ENCODE measurements at places on chromosomes 7 and 10.

DNA sequence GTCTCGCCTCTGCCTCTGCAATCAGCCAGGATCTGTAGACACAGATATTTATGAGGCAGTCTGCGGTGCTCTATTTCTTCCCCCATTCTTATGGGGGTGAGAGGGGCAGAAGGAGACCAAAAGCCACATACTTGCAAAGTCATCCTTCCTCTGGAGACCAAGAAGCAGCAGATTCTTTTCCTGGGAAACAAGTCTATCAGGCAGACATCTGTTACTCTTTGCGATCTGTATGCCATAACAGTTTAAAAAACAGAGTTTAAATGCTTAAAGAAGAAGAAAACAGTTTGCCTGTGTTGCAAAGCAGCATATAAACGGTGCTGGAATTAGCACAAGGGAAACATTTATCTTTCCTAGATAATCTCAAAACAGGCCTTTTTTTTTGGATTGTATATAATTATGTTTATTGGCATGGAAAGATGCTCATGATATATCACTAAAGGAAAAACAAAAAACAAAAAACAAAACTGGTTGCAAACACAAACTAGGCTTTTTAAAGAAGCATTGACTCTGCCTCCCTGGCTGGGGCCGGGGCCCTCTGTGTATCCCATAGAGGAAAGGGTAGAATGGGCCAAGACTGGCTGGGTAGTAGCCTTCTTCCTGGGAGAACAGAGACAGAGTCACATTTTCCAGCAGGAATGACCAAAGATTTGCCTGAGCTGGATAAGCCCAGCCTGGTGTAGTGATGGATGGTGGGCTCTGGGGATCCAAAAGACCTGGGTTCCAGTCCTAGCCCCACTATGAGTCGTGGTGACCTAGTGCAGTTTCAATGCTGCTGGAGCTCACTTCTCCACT, 50.4 kb downstream of the RGS10 start:
- DNase-seq: no peak

DNA sequence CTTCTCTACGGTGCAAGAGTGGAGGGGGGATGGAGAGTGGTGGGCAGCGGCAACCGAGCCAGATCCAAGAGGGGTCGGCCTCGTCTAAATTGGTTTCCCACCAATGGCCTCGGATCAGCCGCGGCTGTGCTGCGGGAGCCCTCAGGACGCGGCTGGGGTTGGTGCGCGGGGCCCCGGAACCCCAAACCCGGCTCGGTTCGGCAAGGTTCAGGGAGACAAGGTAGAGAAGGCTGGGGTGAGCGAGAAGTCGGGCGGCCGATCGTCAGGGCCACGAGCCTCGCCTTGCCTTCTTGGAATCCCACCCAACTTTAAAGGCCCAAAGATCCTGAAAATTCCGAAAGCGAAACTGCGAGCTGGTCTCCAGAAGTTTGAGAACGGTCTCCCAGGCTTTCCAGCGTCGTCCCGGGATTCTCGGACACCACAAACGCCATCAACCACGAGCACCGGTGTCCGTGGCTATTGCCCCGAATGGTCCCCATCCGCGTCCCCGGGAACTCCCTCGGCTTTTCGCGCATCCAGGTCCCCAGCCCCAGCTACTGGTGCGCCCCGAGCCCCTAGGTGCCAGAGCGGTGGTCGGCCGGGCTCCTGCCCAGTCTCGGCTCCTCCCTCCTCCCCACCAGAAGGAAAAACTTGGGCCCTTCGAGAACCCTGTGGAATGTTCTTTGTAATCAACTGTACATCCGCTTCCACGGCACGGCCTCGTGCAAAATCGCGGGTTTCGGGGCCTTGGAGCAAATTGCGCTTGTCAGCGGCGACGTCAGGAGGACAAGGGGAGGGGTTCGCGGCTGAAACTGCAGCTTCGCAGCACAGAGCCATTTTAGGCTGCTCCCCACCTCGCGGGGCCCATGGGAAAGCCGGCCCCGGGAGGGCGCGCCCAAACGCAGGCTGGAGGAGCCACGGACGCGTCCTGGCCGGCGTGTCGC, 3.2 kb downstream of the SFMBT2 start:
- peak; percentile 72 for DNase-seq

DNA sequence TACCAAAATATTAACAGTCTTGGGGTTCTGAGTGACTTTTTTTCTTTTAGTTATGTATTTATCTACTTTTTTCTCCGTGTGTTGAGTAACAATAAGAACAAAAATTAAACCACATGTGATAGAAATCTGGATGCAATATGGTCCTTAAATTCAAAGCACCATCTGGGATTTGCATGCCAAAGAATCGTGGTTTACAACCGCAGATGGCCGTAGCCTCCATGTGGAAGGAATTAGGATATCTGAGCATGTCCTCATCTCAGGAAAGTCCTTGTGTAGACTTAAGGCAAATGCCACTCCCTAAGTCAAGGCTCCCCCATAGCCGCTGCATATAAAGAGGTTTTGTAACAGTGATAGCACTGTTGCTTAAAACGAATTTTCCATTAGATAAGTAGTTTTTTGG, 304.0 kb downstream of the ZEB1 start:
- no peak for DNase-seq

DNA sequence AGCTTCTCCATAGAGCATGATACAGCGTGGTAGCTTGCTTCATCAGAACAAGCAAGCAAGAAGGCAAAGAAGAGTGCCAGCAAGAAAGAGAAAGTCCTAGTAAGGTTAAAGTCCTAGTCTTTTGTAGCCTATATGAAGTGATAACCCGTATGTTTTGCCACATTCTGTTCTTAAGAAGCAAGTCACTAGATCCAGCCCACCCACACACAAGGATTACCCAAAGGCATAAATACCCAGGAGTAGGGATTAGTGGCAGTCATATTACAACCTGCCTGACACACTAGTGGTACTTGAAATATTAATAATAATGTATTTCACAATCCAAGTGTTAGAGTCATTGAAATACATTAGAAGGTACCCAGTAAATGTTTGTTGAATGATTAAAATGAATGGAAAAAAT, 285.5 kb downstream of the HPSE2 start:
- no peak for DNase-seq

DNA sequence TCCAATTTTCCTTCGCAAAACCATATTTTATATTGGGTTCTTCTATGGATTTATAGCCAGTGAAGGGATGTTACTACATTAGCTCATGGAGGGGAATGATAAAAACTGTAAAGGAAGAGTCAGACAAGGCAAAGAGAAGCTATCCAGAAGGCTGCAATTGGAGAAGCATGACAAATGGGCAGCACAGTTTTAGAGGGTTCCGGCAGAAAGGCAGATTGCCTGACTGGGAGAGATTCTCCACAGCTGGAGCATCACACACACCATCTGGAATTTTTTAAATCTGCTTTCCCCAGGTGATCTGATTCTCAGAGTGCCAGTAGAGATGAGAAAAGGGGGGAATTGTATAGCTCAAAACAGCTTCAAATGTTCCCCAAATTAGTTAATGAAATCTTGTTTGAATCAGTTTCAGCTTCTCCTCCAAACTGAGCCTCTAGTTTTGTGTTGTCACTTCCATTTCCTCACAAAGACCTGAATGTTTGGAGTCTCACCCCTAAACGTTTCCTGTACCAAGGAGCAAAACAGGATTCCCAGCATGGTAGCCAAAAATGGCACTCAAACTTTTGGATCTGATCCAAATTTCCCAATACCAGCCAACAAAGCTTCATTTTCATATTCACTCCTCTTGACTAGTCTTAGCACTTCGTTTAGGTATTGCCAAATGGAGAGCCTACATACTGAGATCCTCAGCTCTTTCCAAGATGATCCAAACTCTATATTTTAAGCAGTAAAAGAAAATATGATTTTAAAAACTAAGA, 177.5 kb downstream of the HPSE2 start:
- no peak for DNase-seq

- DNase-seq: no peak
These were observed 36.9 kb upstream of the FAM20C start for GRCh38 chr7:155469-155900.

DNA sequence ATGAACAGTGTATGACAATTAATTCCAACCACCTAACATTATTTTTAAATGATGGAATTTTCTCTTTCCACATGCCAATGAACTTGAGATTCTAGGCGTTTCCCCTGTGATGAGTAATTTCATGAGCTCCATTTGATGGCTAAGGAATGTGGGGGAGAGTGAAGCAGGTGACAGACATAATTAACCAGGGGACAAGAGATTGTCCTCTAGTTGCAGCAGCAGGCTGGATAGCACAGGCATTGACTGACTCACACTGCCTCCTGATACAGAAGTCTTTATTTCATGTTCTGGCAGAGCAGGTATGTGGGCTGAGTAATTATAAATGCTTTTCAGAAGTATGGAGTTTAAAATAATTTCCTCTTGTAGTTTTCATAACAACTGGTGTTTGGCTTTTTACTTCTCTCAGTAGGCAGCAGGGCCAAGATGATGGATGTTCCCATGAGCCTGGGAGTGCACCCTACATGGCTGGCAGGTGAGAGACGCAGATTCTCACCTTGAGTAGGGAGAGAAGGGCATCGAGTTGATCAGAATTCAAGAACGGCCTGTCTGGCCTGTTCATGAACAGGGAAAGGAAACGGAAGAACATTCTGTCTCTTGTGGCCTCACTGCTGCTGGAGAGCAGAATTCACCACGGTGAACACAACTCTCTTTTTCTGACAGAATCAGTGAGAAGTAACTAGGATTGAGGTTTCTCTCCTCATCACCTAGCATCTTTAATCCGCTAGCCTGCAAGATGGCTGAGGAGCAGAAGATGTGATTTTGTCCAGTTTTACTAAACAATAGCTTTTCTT, 118.8 kb downstream of the AOAH start:
- no peak for DNase-seq

DNA sequence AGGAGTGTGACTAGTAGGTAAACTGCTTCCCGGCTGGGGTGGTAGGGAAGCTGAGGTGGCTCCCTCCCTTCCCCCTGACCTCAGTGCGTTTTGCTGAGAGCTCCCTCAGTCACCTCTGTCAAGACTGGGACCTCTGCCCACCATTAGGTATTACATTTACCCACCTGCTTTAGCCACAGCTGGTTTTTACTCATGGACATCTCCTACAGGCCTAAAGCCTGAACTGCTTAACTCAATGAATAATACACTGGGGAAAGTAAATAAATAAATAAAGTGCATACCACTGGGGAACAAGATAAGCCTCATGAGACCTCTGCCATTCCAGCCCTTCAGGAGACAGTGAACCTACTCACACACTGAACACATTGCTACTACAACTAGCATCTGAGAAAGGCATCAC, 38.9 kb upstream of the CDK13 start:
- no peak for DNase-seq

DNA sequence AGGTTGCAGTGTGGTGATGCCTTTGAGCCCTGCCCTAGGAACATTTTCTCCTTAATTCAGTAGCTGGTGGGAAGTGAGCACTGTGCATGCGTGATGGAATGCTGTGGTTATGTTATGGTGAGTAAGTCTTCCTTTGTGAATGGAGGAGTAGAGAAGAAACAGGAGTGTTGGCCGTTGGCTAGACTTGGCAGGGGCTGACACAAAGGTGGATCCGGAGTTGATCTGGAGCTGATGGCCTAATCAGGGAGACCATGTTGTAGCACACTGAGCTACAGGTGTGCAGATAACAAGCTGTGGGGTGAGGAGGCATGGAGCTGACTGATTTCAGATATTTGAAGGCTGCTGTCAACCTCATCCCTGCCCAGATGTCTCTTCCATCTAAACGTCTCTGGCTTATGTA, 122.3 kb downstream of the CNNM2 start:
- DNase-seq: no peak

DNA sequence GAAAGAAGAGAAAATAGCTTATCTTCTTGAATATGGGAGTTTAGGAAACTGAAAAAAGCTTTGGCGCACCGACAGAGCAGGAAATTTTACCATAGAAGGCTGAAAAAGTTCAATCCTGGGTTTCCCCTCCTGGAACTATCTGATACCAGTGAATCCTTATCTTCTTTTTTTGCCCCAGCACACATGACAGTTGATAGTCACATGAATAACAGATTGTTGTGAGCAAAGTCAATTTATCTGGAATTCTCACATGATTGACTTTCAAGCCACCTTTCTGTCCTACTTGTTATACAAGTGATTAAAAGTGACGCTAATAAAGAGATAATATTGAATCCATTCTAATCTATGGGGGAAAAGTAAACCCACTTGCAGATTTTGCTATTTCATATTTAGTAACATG, 365.8 kb upstream of the NPVF start:
- DNase-seq: no peak

DNA sequence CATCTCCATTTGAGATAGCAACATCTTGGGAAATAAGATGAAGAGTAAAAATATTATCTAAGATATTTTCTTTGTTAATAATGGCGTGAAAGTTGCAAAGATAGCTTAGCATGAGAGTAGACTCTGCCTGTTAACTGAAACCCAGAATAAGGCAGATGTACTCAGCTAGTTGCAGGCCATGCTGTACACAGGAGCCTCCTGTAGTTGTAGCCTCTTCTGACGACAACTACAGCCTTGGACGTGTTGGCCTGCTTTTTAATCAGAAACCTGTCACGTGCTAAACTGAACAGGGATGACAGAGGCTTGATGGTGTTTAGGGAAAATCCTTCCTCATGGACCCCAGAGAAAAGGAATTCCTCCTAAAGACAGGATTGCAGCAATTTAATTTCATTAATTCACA, 155.1 kb upstream of the TMEM229A start:
- no peak for DNase-seq

GRCh38 chr7:46603780-46604179, 682.7 kb upstream of the IGFBP3 start:
- DNase-seq: no peak

GRCh38 chr7:110854651-110855050, 236.3 kb upstream of the LRRN3 start:
- DNase-seq: no peak

GRCh38 chr7:41297166-41297565, 405.7 kb downstream of the INHBA start:
- no peak for DNase-seq

GRCh38 chr7:105675934-105676371, 94.7 kb upstream of the EFCAB10 start:
- DNase-seq: peak; percentile 85

DNA sequence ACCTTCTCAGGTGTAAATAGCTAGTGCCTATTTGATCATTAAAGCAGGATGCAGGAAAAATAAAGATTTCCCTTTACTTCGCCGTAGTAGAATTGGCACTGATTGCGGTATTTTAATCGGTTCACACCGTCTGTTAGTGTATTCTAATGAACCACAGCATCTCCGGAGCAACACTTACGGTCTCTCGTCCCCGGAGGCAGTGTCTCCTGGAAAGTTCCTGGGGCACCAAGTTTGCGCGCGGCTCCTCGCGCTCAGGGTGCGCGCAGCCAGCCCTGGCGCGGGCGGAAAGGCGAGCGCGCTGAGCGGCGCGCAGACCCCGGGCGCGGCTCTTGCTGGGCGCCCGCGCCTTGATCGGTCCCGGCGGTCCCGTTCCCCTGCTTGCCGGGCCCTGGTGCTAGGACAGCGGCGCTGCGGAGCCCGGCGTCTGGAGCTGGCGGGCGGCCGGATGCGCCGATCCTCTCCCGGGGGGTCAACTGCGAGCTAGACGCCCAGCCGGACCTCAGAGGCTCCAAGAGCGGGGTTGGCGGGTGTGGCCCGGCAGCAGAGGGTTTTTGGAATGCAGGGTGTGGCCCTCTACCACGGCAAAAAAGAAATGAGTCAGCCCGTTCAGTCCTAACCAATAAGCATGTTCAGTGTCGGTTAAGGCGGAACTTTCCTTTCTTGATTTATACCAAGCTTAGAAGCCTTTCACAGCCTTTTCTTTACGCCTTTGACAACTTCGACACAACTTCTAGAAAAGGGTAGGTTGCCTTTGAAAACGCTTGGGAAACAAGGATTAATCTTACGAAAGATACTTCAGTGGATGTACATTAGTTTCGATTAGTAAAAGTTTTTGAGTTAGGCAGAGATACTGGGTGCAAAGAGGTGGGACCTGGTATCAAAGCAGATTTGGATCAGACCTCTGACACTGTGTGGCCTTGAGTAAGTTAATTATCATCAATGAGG, 166.8 kb upstream of the ASAH2 start:
- peak; percentile 80 for DNase-seq

Data from activated effector memory CD4-positive, alpha-beta T cell treated with anti-CD3 and anti-CD28 coated beads, Interleukin-2, amount 50 U/mL, for 16 hours (primary cell).